ENCODE measurements at places on chromosomes 7 and 10.
A peak's percentile ranks its signal among the peaks of the same experiment; 100 is the strongest.

- DNase-seq: peak; percentile 9
Measured at GRCh38 chr10:114719311-114719710, 61.2 kb upstream of the ABLIM1 start.

- peak; percentile 21 for DNase-seq
Measured at GRCh38 chr10:29998142-29998808, 61.1 kb downstream of the JCAD start.

DNA sequence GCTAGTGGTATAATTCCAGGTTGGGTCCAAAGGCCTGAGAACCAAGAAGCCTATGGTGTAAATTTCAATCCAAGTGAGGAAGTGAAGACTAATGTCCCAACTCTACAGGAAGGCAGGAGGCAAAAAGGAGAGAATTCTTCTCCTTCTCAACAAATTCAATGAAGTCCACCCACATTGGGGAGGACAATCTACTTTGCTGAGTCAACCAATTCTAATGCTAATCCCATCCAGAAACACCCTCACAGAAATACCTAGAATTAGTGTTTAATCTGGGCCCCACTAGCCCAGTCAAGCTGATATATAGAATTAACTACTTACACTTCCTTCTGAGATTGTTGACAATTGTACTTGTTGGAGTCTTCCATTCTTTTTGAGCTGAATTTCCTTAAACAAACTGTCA lies 413.2 kb upstream of the PHF14 start:
- no peak for DNase-seq

- no peak for DNase-seq
Measured at GRCh38 chr10:108597031-108597430, 1326.3 kb downstream of the XPNPEP1 start.

GRCh38 chr7:44187636-44188416 lies 1.4 kb downstream of the GCK start:
- DNase-seq: no peak

DNA sequence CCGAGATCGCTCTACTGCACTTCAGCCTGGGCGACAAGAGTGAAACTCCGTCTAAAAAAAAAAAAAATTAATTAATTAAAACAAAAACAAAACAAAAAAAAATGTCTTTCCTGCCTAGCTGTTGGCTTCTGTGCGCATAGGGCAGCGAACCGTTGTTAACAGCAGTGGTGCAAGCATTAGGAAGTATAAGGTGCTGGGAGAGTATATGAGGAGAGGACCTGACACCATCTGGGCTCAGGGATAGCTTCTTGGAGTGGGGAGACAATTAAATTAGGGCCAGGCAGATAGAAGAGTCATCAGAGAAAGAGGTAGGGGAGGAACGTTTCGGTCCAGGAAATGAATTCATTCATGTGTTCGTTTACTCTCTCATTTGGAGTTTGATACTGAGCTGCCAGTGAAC lies 46.2 kb upstream of the EZH2 start:
- no peak for DNase-seq

DNA sequence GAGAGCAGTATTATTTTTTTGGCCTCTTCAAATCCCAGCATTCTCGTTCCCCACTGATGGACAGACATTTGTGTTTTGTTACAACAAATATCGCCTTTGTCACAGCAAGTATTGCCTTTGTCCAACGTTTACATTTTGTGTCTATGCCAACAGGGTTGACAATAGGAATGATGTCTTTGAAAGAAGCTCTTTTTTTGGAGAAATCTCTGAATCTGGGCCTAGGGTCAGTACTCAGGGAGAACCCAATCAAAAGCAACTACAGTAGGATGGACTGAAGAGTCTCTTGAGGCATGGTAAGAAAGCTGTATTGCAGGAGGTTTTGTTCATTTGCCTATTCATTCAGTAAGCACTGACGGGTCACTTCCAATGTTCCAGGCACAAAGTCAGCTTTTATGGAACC lies 57.7 kb upstream of the KLF14 start:
- DNase-seq: no peak

DNA sequence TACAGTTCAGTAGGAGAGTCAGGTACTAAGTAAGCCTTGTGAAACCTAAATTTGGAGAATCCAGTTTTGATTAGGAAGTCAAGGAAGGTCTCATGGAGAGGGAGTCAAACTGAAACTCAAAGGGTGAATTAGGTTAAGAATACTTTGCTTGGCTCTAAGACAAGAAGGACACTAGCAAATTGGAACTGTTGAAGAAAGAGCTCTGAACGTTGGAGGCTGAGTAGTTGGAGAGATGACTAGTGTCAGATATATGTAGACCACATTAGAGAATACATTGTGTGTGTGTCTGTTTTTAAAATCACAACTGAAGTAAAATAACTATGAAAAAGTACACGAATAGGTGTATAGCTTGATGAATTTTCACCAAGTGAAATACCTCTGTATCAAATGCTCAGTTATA lies 6.3 kb downstream of the VPS26A start:
- no peak for DNase-seq

DNA sequence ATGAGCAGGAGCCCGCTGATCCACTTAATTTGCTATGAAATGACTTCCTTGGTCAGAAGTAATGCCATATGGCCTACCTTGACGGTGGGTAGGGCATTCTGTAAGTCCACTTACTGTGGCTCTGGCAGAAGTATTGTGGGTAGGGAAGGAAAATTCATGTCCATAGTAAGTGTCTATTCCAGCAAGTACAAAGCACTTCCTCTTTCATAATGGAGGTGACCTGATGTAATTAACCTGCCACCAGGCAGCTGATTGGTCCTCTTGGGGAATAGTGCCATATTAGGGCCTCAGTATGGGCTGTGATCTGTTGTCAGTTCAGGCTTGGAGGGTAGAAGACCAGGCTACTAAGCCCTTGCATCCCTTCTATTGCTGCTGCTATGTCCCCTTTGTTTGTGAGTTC lies 103.9 kb downstream of the SLC37A3 start:
- DNase-seq: no peak

- DNase-seq: no peak
Measured at GRCh38 chr7:92569137-92569536, 21.1 kb downstream of the FAM133B start.

DNA sequence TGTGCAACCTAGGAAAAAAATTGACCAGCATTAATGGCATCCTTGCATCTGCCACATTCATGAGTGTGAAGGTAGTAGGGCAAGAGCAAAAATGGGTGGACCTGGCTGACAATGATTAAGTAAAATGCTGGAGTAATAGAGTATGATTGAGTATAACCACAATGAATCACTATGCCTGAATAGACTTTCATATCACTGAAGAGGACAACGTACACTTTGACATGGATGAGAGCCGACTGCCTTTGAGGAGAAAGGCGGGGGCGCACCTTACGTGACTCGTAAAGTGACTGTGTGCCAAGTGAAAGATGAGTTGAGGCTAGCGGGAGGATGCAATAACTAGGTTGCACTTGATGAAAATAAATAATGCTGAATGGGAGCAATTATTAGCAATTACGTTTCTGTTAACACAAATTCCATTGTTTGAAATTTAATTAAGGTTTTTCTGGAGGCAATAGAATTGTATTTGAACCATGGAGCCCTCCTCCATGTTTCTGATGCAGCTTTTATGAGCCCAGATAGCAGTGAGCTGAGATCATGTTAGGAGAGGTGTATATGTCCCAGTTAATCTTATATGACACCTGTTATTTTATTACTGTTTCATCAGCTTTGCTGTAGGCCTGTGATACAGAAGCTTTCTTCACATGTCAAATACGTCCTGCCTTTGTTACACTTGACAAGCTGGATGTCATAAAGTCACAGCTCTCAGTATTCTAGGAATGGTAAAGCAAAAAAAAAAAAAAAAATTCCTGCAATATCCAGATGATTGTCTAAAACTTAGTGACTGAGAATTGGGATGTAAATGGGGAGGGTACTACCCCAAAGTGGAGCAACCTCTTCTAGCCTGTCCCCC lies 596.5 kb downstream of the NXPH1 start:
- DNase-seq: no peak

GRCh38 chr10:1061930-1062774 lies 6.0 kb downstream of the WDR37 start:
- no peak for DNase-seq

DNA sequence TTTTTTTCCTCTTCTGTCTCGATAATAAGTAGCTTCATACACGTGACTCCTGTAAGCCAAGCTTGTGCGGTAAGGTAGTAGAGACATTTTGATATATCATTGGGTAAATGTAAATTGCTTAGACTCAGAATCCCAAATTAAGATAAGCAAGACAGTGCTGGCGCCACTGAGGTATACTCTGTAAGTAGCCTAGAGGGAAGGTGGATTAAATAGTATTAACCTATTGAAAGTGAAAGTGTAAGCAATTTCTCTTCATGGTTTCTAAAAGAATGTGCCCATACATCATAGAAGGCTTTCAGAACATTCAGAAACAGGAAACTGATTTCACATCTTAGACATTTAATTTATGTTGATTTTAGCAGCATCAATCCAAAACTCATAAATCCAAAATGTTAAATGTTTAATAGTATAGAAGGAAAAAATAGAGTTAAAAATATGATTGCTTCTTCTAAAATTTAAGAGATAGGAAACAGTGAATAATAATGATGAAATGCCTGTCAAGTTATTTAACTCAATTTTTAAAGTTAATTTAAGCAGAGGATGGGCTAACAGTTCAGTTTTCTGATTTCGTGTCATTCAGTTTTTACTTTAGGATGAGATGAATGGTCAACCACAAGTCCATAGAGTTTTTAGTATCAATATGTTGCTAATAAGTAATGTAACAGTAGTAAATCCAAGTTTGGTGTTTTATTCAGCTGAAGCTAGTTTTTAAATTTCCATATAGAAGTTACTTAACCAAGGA lies 36.8 kb downstream of the LRRC72 start:
- DNase-seq: no peak

GRCh38 chr7:1210321-1210978 lies 22.2 kb upstream of the UNCX start:
- no peak for DNase-seq

DNA sequence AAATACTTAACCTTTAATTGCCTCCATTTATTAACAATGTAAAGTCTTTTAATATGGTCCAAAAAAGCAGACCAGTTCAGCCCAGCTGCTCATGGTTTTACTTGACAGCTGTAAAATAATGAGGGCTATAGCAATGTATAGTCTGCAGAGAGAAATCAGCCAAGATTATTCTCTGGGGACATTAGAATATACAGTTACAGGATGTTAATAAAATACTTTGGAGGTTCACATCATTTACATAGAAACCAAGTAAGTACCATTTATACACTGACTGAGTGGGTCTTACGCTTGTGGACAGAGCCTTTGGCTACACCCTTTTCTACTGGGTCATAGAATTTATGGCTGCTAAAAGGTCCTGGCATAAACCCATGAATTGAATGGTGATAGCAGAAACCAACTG lies 340.7 kb upstream of the CELF2 start:
- no peak for DNase-seq

- no peak for DNase-seq
Measured at GRCh38 chr10:119360181-119360921, 153.0 kb downstream of the GRK5 start.

DNA sequence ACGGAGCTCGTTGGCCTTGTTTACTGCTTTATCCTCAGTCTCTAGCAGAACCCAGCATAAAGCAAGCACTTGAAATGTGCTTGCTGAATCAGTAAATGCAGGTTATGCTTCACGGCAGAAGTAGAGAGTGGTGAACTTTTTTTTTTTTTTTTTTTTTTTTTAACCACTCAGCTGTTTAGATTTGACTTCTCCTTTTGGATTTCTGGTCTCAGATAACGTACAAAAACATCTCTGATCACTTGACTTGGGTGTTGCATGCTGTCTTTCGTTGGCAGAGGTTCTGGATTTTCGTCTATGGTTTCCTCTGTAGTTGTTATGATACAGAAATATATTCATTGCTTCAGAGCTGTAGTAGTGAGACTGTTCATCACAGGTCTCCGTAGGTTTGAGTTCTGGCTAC lies 242.5 kb upstream of the HABP2 start:
- no peak for DNase-seq

DNA sequence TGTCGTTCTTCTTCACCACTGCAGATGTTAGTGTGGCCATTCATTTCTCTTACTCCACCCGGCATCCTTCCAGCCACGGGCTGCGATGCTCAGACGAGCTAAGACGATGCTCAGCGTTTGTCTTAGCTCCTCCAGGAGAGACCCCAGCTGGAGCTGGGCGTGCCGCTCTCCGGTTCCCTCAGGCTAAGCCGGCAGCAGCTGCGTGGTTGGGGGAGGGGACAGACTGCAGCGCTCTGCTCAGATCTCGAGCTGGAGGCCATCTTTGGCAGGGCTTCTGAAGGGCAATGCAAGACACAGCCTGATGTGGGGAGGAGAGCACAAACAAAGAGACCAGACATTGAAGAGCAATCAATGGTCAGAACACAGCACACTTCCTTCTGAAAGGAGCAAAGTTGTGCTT lies 4.8 kb downstream of the INA start:
- peak; percentile 26 for DNase-seq

- no peak for DNase-seq
Measured at GRCh38 chr10:23980094-23980493, 228.8 kb upstream of the KIAA1217 start.

- DNase-seq: no peak
Measured at GRCh38 chr10:24737001-24737400, 13.3 kb upstream of the ARHGAP21 start.

GRCh38 chr7:131482800-131483199 lies 73.6 kb downstream of the PODXL start:
- no peak for DNase-seq

- DNase-seq: no peak
Measured at GRCh38 chr10:11355592-11355991, 255.9 kb downstream of the USP6NL start.

DNA sequence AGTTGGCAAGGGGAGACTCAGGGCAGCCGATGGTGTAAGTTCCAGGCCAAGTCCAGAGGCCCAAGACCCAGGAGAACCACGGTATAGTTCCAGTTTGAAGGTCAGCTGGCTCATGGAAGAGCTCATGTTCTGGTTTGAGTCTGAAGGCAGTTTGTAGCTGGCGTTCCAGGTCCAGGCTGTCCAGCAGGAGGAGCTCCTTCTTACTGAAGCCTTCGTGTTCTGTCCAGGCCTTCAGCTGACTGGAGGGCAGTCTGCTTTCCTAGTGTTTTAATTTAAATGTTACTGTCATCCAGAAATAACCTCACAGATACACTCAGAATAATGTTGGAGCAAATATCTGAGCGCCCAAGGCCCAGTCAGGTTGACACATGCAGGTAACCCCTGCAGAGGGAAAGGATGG lies 4.2 kb downstream of the SUN1 start:
- DNase-seq: no peak

- DNase-seq: no peak
Measured at GRCh38 chr10:62025134-62025794, 123.8 kb downstream of the ARID5B start.

GRCh38 chr10:43921881-43922280 lies 273.2 kb upstream of the ZNF32 start:
- no peak for DNase-seq

DNA sequence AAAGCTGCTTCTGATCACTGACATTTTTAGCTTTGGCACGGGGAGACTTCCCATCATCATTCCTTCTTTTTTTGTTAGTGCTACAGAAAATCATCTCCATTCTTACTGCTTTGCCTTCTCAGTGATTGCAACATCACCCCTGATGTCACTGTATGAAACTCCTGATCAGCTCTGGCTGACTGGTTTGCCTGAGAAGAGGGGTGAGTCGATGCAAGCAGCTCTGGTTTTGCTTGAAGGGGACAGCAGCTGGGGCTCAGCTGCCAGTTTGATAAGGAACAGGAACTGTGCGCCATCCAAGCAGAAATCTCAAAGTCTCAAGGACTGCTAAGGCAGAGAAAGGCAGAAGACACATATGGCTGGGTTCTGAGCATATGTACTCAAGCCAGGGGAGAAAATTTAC lies 808.5 kb upstream of the CELF2 start:
- DNase-seq: no peak
